ENCODE measurements at places on chromosomes 1 and 21.

DNA sequence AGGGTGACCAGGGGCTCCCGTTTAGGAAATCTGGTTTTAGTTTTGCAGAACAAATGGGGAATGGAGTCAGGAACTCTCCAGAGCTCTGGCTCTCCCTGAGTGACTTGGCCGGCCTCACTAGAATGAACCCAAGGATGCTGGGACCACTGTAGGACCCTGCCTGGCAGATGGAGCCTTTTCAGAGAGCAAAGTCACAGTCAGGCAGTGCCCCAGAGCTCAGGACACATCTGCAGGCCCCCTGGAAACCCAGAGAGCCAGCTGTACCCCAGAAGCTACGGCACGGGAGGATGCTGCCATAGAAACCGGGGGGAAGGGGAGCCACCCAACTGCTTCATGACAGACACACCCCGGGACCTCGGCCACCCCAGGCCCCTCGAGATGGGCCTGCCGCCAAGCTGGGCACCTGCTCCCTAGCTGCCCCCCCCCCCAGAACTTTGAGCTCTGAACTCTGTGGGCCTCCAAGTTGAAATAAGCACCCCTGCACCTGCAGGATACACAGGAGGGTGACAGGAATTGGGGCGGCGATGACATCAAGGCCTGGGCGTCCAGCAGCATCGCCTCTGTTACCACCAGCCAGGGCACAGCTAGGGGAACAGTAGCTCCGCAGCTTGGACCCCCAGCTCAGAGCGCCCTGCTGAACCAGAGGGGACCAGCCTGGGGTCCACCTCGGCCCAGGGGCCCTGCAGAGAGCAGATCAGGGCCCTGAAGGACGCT lies 91.8 kb upstream of the VAMP3 start:
- DNase-seq, result no peak

- no peak for DNase-seq
Measured at GRCh38 chr1:29651684-29652665, 415.7 kb downstream of the PTPRU start.

- no peak for DNase-seq
Measured at GRCh38 chr1:218492874-218493273, 147.7 kb downstream of the TGFB2 start.

- DNase-seq, result no peak
Measured at GRCh38 chr1:65820983-65821382, 28.3 kb downstream of the PDE4B start.

DNA sequence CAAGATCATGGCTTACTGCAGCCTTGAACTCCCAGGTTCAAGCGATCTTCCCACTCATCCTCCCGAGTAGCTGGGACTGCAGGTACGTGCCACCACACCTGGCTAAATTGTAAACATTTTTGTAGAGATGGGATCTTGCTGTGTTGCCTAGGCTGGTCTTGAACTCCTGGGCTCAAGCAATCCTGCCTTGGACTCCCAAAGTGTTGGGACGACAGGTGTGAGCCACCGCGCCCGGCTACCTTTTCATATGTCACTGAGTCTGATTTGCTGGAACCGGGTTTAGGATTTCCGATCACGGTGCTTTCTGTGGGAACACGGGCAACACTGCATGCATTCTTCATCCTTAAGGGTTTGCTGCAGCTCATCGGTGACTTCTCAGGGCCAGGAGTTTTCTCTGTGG lies 32.2 kb upstream of the PCBP3 start:
- no peak for DNase-seq

DNA sequence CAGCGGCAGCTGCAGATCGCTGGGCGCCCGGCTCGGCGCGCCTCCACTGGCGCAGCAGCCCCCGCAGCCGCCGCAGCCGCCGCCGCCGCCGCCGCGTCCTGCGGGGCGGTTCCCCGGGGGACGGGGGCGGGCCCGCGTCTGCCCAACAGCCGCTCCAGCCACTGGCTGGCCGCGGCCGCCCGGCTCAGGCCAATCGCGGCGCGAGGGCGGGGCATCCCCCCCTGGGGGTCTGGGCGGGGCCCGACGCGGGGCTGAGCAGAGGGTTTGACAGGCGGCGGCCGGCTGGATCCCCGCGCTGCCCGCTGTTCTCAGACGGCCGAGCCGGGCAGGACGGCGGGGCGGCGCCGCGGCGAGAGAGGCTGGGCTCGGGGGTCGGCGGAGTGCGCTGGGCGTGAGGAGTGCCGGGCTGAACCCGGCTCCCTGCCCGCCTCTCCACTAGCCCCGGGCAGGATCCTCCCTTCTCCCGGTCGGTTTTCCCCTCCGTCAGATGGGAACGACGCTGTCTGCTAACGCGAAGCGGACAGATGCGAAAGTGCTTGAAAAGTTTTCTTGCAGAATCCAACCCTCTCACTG lies at the start of gene GLIS1:
Gene GLIS1, minus strand, starts transcription at position 56 of the 573 bp plus-strand sequence. CDS start 1,100 bp downstream, outside the sequence.
- DNase-seq, result peak; percentile 16

GRCh38 chr1:186950547-186950946 lies 121.8 kb downstream of the PLA2G4A start:
- DNase-seq, result no peak

DNA sequence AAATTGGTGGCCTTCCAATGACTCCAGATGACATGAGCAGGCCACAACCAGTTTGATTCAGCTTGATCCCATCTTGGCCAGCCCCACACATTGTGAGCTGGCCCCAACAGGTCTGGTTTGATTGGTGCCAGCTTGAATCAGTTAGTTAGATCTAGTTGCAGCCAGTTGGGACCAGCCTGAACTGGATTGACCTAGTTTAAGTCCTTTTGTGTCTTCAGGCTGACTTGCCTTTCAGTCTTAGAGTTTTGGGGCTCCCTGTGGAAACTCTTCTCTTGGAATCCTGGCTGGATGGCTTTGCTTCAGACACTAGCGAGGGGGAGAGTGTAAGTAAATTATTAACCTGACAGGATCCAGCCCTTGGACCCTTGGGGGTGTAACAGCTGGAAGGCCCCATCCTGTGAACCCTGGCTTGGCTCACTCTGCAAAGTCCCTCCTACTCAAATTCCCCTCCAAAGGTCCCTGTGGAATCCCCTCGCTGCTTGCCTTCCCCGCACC lies 36.2 kb upstream of the POU3F1 start:
- DNase-seq, result no peak

GRCh38 chr1:99445071-99445470 lies 180.8 kb downstream of the PLPPR4 start:
- no peak for DNase-seq

- DNase-seq, result no peak
Measured at GRCh38 chr1:106751002-106751401, 305.5 kb upstream of the PRMT6 start.

GRCh38 chr1:225539575-225539974 lies 111.7 kb upstream of the LBR start:
- DNase-seq, result no peak

GRCh38 chr21:18705971-18706370 lies 302.4 kb upstream of the TMPRSS15 start:
- DNase-seq, result no peak

- no peak for DNase-seq
Measured at GRCh38 chr1:206049293-206049692, 3.7 kb upstream of the RHEX start.

DNA sequence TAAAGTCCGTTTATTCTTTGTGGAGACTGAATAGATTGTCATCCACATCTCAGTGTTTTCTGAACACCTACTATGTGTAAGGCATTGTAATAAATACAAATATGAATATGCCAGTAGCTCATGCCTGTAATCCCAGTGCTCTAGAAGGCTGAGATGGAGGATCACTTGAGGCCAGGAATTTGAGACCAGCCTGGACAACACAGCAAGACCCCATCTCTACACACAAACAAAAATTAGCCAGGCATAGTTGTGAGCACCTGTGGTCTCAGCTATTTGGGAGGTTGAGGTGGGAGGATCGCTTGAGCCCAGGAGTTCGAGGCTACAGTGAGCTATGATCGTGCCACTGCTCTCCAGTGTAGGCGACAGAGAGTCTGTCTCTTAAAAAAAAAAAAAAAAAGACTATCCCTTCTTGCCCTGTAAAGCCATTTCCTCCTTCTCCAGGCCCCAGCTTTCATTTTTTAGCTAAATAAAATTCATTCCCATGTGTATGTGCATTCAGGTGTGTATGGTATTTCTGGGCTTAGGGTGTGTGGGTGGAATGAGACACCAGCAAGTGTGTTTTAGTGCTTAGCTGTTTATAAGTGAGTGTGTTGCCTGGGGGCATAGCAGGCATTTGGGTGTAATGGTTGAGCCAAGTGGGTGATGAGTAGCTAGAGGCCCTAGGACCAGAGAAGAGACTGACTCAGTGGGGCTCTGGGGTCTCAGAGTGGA lies 7.8 kb downstream of the CELSR2 start:
- no peak for DNase-seq

GRCh38 chr1:71350805-71351204 lies 270.0 kb upstream of the ZRANB2 start:
- DNase-seq, result no peak

GRCh38 chr1:207031632-207032264 lies 808 bp downstream of the C1orf116 start:
- no peak for DNase-seq

DNA sequence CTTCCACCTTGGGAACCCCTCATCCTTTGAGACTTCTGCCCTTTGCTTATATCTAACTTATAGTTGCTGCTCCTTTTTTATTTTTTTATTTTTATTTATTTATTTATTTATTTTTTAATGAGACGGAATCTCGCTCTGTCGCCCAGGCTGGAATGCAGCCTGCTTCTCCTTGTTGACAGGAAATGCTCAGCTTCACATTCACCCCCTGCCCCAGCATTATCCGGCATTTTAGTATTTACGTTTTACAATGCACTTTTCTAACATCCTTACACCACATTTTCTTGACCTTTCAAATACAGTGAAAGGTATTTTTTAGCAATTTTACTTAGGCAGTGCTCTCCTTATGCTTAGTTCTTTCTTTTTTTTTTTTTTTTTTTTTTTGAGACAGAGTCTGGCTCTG lies 14.9 kb downstream of the CXADR start:
- no peak for DNase-seq

- no peak for DNase-seq
Measured at GRCh38 chr1:154798645-154799044, 71.4 kb downstream of the KCNN3 start.
